ENCODE measurements at places on chromosomes 1 and 21. TPM values are rescaled to one million over a fixed set of nuclear protein-coding genes. Genes with fewer than 3 reads are reported as not detected.

GBP4 gene
- 3.7 TPM for total RNA-seq

TMEM82 gene
- not detected for total RNA-seq

CLSTN1 gene
- 53.0 TPM for total RNA-seq

LIPI gene
- total RNA-seq, result not detected

COL16A1 gene
- total RNA-seq, result 133 TPM

LEFTY2 gene
- total RNA-seq, result not detected

CADM3 gene
- total RNA-seq, result 6.0 TPM

TCP10L gene
- 0.45 TPM for total RNA-seq

COL24A1 gene
- 0.27 TPM for total RNA-seq

SPRR2G gene
- not detected for total RNA-seq

COL8A2 gene
- 11.0 TPM for total RNA-seq

TEX38 gene
- not detected for total RNA-seq

CD247 gene
- total RNA-seq, result 0.16 TPM

RORC gene
- not detected for total RNA-seq

CLIC4 gene
- 571 TPM for total RNA-seq

CD48 gene
- not detected for total RNA-seq

ITLN2 gene
- total RNA-seq, result 3.8 TPM

KCNH1 gene
- not detected for total RNA-seq

RBM11 gene
- total RNA-seq, result not detected

CZIB gene
- 49.9 TPM for total RNA-seq

LCE2C gene
- total RNA-seq, result not detected

PLA2G2C gene
- total RNA-seq, result not detected

PAPPA2 gene
- 15.9 TPM for total RNA-seq

SYT6 gene
- not detected for total RNA-seq

ST6GALNAC3 gene
- 3.1 TPM for total RNA-seq

S100PBP gene
- total RNA-seq, result 64.5 TPM

RAB42 gene
- 1.6 TPM for total RNA-seq

RYR2 gene
- total RNA-seq, result 0.25 TPM

GBP7 gene
- not detected for total RNA-seq

PTAFR gene
- 0.65 TPM for total RNA-seq

NBPF3 gene
- total RNA-seq, result 18.2 TPM

Measured in fibroblast of the aortic adventitia (primary cell).